Fibroblast of the aortic adventitia (primary cell): ENCODE measurements at places on chromosomes 4 and X.

DNA sequence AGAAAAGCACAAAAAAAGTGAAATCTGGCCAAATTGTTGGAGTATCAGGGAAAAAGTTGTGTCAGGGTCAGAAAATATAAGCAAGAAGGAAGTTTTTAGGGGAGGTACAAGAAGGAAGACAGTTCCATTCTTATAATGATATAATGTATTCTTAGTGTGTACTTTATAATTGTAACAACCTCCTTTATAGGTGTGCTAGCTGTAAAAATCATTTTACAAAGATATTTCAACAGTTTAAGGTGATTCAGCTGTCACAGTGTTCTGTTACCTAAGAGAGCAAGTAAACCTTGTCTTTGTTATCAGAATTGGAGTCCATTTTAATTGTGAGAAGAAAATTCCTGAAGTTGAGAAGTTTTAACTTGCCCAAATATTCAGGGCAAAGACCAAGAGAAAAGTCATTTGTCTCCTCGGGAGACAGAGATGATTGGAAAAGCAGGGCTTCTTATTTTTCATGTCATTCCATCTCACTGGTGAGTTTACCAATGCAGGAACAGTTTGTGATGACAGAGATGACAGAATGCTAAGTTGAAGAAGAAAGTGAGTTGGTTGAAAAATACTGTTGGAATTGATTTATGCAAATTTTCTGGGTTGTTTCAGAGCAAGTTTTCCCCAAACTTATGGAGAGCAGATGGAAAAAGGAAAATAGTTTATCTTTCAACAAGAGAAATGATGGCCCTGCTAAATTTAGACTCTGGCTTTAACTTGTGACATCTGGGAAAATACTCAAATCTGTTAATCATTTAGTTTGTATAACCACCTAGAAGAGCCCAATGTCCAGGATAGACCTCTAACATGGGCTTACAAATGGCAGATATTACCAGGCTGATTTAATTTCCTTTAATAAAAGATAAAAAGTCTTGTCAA, 14.8 kb downstream of the INTS6L start:
- DNase-seq = peak; percentile 4

DNA sequence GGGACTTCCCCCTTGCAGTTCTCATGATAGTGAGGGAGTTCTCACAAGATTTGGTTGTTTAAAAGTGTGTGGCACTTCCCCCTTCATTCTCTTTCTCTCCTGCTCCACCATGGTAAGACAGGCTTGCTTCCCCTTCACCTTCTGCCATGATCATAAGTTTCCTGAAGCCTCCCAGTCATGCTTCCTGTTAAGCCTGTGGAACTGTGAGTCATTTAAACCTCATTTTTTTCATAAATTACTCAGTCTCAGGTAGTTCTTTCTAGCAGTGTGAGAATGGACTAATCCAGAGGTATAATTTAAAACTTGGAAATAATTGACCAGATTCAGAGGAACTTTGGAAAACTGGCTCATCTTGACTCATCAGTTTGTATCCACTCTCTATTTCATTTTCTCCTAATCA, 129.0 kb downstream of the TMEM47 start:
- DNase-seq = no peak

DNA sequence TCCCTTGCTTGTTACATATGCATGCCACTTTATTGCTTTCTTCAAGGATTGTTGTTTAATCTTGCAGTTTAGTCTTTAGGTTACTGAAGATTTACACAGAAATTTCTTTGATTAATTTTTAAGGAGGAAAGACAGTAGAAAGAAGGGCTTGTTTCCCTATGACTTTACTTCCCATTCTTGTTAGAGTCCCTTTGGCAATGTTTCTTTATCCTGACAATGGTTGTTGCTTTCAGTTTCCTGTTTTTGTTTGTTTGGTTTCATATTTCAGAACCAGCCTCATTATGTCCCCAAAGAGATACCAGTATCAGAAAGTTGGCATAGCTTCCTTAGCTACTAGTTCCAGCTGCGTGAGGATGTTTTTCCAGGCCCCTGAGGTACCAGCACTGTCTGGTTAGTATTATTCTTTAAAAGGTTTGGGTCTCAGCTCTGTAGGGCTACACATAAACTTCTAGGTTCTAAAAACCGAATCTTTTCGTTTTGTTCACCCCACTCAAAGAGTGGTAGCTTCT, 61.3 kb upstream of the UNC5C start:
- no peak for DNase-seq

GRCh38 chr4:52573551-52573950, 85.5 kb downstream of the USP46 start:
- DNase-seq = no peak

- no peak for DNase-seq
These were observed 452.2 kb upstream of the FTHL17 start for GRCh38 chrX:31523884-31524536.

DNA sequence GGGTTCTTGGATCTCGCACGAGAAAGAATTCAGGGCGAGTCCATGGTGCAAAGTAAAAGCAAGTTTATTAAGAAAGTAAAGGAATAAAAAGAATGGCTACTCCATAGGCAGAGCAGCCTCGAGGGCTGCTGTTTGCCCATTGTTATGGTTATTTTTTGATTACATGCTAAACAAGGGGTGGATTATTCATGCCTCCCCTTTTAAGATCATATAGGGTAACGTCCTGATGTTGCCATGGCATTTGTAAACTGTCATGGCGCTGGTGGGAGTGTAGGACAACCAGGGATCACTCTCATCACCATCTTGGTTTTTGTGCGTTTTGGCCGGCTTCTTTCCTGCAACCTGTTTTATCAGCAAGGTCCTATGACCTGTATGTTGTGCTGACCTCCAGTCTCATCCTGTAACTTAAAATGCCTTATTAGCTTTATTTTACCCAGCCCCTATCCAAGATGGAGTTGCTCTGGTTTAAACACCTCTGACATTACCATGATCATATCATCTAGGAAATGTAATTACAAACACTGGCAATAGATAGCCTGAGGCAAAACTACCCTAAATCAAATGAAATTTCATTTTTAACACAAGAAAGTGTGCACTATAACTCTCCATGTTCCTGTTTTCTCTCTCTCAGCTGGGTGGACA, 94.3 kb upstream of the ATXN3L start:
- DNase-seq = no peak

- no peak for DNase-seq
These were observed 209.9 kb upstream of the HCCS start for GRCh38 chrX:10901290-10901633.

DNA sequence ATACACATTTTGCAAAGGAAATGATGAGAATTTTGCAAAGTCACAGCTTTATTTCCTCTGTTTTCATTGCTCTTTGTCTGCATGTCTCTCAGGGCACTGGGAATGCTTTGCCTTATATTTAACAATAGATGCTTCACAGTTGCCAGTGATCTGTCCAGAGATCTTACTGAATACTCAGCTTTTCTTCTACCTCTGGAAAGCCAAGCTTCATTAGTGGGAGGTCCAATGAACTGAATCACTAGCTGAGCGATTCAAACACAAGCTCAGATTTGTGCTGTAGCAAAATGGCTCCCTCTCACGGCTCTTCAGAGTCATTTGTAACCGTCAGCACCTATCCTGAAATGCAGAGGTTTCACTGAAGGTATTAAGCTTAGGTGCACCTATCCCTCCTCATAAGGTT, 138.9 kb downstream of the DCLK2 start:
- DNase-seq = peak; percentile 94

DNA sequence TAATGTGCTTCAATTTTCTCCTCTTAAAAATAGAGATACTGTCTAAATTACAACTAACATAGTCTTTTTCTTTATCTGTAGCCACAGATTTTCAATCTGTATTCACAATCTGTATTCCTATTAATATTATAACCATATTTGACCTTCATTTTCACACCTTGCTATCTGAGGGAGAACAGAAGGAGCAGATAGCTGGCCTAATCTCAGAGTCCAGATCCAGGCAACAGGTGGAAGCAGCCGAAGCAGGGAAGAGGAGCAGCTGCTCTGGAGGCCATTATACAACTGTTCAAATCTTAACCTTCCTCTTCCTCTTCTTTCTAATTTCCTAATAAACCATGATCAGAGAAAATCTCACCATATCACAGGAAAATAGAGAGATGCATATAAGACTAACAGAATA, 14.2 kb downstream of the SEPSECS start:
- DNase-seq = no peak

GRCh38 chr4:74112399-74113105, 13.6 kb upstream of the CXCL2 start:
- DNase-seq = peak; percentile 53

DNA sequence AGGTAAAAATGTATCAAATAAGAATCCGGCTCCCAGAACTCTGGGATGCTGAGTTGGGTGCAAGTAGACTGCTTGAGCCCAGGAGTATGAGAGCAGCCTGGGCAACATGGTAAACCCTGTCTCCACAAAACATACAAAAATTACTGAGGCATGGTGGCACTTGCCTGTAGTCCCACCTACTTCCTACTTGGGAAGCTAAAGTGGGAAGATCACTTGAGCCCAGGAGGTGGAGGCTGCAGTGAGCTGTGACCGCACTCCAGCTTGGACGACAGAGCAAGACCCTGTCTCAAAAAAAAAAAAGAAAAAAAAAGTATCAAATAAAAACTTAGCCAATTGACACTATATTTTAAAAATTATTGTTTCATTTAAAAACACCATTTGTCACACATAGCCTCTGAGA, 84.4 kb downstream of the FBXW7 start:
- DNase-seq = no peak

DNA sequence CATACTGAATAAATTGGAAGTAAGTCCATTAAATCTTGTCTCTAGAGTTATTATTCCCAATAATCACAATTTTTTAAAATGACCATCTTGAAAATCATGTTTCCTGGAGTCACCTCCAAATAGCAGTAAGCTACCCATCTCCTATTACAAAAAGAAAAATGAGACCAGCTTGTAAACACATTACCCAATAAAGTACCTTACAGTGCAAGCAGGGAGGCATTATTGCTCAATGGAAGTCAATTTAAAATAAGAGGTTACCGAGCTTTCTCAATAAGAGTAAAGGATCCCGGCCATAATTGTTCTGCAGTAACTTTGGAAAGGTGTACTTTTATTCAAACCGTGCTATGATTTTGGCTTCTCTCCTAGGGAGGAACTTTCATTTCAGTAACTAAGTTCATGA, 78.0 kb downstream of the DMD start:
- DNase-seq = no peak

- DNase-seq = peak; percentile 75
These were observed 148.7 kb downstream of the SPATA18 start for GRCh38 chr4:52199574-52200338.

DNA sequence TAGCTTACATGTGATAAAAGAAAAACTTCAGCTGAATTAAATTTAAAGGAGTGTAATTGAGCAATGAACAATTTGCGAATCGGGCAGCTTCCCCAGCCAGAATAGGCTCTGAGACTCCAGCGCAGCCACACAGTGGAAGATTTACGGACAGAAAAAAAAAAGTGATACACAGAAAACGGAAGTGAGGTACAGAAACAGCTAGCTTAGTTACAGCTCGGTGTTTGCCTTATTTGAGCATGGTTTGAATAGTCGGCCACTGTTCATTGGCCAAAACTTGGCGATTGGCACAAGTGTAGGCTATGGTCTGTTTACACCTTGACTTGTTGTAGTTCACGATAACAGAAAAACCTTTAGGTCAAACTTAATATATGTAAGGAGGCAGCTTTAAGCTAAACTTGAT, 16.7 kb upstream of the SUPT20HL1 start:
- DNase-seq = peak; percentile 15

GRCh38 chr4:186948361-186949242, 224.9 kb upstream of the FAT1 start:
- no peak for DNase-seq

DNA sequence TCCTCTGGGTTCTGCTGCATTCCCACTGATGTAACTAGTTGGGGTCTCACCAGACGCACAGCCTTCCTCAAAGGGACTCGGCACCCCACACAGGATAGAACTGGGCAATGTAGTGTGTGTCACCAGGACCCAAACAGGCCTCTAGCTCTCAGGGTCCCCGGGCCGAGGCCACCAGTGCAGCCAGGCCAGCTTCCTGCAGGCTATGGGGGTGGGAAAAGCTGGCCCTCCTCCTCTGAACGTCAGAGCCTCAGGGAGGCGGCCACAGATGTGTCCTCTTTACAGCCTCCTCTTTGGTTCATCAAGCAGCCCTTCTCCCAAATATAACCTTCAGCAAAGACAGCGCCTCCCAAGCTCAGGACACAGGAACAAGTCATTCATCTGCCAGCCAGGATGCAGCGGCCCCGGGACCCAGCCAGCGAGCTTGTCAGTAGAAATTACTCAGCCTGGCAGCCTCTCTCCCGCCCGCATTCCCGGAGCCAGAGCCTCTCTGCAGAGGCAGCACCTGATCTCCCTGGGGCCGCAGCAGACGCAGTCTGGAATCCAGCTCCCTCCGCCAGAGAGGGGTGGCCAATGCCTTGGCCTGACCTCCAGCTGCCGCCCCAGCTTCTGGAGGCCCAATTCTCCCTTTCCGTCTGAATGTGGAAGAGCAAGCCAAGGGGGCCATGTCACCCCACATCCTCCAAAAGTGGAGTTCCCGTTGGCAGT, 288.5 kb downstream of the FBXW7 start:
- DNase-seq = no peak

DNA sequence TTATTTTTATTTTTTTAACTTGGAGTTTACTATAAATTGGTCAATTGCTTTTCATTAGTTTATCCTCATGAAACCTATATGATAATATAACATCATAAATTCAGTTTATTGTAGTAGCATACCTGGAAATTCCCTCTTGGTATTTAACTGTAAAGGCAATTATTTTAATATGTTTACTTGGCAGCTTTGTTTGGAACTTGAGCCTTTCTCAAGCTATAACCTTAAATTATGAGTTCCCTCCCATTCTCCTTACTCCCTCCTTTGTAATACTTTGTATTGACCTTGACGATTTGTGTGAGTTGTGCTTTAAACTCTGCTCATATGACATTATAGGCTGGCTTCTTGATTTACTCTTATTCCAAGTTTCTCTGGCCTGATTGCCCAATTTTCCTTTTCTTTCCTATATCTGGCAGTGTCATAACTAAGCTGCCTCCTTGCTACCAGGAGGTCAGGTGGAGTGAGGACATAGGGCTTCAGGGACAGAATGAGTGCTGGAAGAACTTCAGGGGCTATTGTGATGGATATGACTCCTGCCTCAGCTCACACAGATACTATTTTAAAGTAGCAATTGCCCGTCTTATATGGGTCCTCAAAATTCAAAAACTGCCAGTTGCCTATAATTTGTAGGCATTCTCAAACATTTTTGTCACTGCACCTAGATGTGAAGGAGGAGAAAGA, 77.7 kb downstream of the RAP1GDS1 start:
- DNase-seq = no peak
